Ureter (tissue), 1 donor: ENCODE measurements at places on chromosomes 6 and 20. TPM values are rescaled to one million over a fixed set of nuclear protein-coding genes. Genes with fewer than 3 reads are reported as not detected.

NMBR gene
- total RNA-seq: not detected

IYD gene
- 1.1 TPM for total RNA-seq

ANGPT4 gene
- 0.99 TPM for total RNA-seq

BNIP5 gene
- total RNA-seq: not detected

VSX1 gene
- total RNA-seq: not detected

- no peak for DNase-seq
Observed at GRCh38 chr20:13341737-13342393, 120.8 kb downstream of the ISM1 start.

- no peak for DNase-seq
Observed at GRCh38 chr6:74319292-74319691, 623.3 kb downstream of the CD109 start.

DNA sequence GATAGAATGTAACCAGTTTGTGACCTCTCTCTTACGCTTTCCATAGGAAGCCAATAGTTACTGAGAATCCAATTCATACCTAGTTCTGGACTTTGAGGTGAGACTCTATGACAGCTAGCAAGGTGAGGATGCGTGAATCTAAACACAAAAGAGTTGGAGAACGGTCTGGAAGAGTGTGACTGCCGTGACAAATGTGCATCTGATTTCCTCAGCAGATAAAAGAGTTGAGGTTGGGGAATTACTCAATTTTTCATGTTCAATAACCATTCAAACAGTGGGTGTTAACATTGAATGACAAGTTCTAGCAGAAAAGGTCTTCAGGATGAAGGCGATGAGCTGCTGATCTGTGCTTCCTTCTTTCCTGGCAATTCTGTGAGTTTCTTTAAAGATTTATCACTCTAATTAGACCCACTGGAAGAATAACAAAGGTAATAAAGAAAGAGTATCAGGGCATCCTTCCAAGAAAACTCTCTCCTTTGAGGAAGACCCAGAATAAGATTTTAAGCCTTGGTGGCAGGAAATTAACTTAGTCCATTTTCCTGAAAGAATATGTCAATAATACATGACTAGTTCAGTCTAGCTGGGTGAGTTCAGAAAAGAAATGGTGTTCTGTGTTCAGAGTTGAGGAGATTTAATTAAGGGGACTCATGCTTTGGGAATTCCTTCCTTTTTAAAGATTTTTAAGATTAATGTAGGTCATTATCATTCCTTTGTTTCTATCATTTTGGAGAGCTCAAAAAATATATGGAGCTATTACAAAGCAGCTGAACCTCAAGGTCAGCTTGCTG is 24.5 kb downstream of the KIF3B start:
- no peak for DNase-seq

- no peak for DNase-seq
Observed at GRCh38 chr6:149859368-149859767, 4.8 kb downstream of the LRP11 start.

DNA sequence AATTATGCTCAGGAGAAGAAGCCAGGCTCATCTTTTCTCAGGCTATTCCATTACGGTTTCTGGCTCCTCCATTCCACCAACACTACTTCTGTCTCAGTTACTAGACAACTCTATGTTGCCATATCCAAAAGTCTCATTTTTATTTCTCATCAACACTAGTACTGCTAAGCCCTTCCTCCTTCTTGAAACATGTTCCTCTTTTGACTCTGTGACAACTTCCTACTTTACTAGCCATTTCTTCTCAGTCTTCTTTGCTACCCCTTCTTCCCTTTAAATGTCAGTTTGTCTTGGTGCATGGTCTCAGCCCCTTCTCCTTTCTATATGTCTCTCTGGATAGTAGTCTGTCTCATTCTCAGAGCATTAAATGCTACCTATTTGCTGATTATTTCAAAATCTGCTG is 7.1 kb upstream of the ADGRG6 start:
- DNase-seq: no peak

DNA sequence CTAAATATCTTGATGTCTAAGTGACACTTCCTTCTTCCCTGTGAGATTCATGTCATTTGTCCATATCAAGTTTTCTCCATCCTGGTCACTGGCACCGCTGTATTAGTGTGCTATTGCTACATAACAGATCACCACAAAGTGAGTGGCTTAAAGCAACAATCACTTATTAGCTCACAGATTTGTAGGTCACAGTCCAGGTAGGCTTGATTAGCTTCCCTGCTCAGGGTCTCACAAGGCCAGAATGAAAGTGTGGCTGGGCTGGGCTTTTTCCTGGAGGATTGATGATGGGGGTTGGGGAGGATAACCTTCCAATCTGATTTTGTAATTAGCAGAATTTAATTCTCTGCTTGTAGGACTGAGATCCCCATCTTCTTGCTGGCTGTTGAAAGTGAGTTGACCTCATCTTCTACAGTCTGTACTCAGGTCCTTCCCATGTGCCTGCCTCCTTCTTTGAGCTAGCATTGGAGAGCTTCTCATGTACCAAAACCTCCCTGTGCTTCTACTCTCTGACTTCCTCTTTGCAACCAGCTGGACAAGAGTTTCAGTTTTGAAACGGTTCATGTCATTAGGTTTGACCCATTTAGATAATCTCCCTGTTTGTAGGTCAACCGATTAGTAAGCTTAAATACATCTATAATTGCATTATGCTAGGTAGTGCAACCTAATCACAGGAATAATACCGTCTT is 152.4 kb upstream of the MAN1A1 start:
- no peak for DNase-seq

- DNase-seq: no peak
Observed at GRCh38 chr6:56655249-56655648, 12.6 kb upstream of the DST start.

DNA sequence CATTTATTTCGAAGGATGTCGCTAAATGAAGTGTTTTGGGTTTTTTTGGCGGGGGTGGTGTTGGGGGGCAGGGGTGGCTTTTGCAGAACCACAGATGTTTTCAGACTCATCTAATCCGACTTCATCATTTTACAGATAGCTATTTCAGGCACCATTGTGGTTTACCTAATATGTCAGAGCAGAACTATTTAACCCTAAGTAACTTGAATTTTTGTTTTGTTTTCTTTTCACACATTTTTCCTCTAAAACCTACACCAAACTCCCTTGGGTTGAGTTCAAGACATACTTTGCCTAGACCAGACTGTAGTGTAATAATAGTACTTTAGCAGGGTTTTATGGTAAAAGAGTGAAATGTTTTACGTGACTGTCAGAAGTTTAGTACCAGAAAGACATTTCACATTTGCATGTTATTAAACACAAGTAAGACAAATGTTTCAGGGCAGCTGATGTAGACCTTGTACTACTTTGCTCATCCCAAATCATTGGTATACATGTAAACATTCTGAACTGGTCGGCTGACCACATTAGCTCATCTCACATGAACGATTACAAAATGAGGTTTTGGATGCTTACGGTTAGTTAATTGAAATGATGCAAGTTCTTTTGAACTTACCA is 37.7 kb downstream of the MAP3K4 start:
- no peak for DNase-seq

- DNase-seq: no peak
Observed at GRCh38 chr20:23823111-23823510, 3.4 kb downstream of the CST2 start.

GRCh38 chr6:41535766-41536165 is 10.4 kb upstream of the FOXP4 start:
- DNase-seq: no peak

DNA sequence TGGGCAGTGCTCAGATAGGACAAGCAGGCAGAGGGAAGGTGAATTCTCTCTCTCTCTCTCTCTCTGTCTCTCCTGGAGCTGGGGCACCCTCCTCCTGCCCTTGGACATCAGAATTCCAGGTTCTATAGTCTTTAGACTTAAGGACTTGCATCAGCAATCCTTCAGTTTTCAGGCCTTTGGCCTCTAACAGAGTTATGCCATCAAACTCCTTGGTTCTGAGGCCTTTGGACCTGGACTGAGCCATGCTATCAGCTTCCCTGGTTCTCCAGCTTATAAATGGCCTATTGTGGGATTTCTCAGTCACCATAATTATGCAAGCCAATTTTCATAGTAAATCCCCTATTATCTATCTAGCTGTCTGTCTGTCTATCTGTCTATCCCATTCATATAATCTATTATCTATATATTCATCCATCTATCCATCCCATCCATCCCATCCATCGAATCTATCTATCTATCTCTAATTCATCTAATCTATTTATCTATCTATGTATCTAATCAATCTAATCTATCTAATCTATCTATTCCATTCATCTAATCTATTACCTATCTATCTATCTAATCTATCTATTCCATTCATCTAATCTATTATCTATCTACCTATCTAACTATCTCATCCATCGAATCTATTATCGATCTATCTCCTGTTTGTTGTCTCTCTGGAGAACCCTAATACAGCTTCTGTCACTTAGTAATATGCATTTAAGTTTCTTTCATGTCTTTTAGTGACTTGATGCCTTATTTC is 48.2 kb upstream of the HIVEP1 start:
- no peak for DNase-seq

DNA sequence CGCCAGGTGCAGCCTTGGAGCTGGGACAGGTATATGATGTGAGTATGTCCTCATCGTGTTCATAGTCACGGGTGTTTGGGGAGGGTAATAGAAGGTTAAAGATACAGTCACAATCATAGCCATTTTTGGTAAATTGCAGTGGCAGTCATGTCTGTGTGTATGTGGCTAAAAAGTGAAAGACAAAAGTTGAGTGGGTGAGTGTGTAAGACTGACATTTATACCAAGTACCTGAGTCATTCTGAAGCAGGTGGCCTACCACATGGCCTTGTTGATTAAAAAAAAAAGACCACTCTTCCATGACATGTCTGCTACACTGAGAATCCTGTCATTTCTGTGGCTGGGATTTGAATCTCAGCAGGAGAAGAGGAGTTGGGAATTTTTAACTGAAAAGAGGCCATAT is 181.9 kb downstream of the SCP2D1 start:
- no peak for DNase-seq

- peak; percentile 90 for DNase-seq
Observed at GRCh38 chr20:33789109-33789857, 21.9 kb upstream of the CHMP4B start.

GRCh38 chr20:25216199-25216945 is 20.9 kb downstream of the ENTPD6 start:
- DNase-seq: no peak

DNA sequence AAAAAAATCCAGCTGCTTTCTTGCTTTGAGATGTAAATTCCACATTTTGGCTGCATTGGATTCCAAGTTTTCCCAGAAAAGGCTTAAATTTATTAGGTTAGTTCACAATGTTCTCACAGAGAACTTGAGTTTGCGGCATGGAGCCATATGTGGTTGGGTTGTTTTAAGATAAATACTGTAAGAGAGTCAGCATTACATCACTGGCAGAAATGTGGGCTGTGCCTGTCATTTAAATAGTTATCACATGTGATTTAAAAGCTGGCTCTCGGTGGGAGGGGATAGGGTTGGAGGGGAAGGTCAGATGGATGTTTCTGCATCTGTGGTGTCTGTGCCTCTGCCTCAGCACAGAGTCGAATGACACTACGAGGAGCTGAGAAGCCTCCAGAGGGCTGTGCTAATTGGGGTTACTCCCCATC is 73.8 kb upstream of the SCP2D1 start:
- DNase-seq: peak; percentile 53

- no peak for DNase-seq
Observed at GRCh38 chr6:23735151-23735550, 390.9 kb upstream of the NRSN1 start.

GRCh38 chr20:14406495-14406894 is 69.1 kb upstream of the FLRT3 start:
- DNase-seq: no peak
